Stimulated activated CD8-positive, alpha-beta memory T cell treated with anti-CD3 and anti-CD28 coated beads, Interleukin-4, amount 100 ng/mL, for 1 hour (primary cell): ENCODE measurements at places on chromosomes 12 and 14.

DNA sequence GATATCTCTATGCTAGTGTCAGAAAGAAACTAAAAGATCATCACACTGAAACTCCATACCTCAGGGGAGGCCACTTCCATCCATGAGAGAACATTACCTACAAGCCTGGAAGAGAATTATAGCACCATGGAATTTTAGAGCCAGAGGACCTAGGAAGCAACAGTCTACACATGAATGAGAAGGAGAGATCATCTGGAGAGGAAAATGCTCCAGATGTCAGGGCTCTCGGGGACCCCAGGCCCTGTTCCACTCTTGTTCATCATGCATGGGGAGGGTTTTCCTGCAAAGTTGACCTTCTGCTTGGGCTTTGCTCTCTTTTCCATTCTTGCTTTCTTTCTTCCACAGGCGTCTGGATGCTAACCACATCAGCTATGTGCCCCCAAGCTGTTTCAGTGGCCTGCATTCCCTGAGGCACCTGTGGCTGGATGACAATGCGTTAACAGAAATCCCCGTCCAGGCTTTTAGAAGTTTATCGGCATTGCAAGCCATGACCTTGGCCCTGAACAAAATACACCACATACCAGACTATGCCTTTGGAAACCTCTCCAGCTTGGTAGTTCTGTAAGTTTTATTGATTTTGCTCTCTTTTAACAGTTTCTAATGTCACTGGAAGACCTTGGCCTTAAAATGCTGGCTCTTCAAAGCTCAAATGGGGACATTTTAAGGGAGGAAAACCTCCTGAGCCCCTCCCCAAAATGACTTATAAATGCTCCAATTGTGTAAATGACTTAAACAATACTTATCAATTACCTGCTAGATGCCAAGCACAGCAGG is 110.7 kb downstream of the ZFC3H1 start:
- DNase-seq = no peak

DNA sequence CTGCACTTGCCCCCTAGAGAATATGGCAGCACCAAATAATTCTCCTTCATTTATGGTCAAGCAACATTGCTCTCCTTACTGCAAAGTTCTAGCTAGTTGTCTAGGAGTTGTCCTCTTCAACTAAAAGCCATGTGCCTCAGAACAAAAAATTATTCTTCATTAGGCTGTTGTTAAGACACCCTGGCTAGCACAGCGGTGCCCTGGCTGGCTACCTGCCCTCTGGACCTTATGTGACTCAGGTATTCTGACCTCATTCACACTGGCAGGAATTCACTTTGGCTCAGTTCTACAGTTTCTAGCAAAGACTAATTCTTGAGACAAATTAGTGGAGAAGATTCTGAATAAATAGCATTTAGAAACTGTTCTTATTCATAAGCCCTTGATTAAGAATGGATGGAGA is 224.4 kb upstream of the KRR1 start:
- no peak for DNase-seq

GRCh38 chr12:104602406-104602805 is 145.7 kb downstream of the CHST11 start:
- no peak for DNase-seq

- DNase-seq = no peak
Observed at GRCh38 chr12:119704065-119704747, 36.3 kb downstream of the PRKAB1 start.

DNA sequence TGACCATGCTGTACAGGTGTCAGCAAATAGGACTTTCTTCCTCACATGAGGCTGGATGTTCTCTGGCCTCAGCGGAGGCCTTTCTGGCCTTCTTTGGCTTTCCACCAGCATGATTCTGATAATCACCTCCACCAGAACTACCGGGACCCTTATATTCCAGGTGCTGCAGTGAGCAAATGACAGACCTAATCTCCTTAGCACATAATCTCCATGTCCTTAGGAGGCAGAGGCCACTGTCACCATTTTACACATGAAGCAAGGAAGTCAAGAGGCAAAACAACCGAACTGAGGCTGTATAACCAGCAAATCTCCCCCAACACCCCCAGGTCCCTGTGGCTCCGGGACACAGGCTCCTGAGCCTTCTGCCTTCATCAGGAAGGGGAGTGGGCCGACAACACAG is 91.2 kb downstream of the ITPK1 start:
- no peak for DNase-seq

DNA sequence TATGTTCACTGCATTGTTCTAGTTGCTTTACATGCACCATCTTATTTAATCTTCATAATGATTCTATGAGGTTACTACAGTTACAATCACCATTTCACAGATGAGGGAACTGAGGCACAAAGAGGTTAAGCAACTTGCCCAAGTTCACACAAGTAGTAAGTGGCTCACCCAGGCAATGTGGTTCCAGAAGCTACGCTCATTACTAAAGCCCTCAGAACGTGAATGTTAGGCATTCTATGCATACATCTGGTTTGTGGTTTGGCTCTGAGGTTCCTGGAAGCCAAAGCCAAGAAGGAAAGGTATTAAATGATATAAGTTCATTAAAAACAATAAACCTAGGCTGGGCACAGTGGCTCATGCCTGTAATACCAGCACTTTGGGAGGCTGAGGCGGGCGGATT is 14.4 kb upstream of the VRTN start:
- no peak for DNase-seq

DNA sequence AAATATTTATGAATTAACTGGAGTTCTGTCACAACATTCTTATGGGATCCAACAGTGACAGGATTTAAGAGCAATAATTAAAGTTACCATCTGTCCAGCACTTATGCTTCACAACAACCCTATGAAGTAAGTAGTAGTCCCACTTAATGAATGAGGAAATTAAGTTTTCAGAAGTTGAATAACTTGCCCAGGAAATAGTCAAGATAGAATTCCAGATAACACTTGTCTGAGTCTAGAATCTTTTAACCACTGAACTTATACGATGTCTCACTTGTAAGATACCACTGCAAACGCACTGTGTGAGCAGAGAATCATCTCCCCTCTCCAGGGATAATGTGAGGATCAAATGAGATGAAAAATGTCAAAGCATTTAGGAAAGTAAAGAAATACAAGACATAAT is 3.3 kb upstream of the TTC9 start:
- no peak for DNase-seq

- no peak for DNase-seq
Observed at GRCh38 chr12:109539508-109539907, 33.8 kb downstream of the MMAB start.

GRCh38 chr12:84911271-84912197 is 1.1 kb downstream of the SLC6A15 start:
- no peak for DNase-seq

- DNase-seq = no peak
Observed at GRCh38 chr12:14239350-14239934, 126.0 kb upstream of the ATF7IP start.

DNA sequence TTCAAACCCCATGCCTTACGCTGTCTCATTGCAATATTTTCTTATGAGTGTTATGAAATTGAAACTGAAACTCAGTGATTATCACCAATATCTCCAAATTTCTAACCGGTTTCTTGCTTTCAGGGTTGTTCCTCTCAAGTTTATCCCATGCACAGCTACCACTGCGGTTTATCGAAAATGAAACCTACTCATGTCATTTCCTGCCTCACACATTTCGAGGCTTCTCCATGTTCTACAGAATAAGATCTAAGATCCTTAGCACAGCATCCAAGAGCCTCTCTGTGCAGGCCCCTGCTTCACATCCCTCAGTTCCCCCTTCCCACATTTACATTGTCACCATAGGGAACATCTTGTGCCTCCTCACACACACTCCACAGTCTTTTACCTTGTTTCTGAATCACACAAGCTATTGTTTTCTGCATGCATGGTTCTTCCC is 45.5 kb upstream of the FAR2 start:
- DNase-seq = no peak

GRCh38 chr12:3885277-3886094 is 12.3 kb upstream of the PARP11 start:
- peak; percentile 21 for DNase-seq

DNA sequence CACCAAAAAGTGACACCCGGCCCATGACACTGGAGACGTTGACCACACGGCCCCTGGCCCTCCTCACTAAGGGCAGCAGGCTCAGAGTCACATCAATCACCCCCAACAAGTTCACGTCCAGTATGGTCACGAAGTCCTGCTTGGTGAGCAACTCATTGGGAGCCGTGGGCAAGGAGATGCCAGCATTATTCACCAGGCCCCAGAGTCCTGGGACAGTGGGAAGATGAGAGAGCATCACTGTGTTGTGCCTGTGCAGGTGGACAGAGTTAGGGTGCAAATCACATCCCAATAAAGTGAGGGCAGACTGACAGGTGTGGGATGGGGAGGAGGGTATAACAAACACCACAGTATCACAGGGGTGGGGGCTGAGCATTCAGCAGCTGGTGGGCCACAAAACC is 2.5 kb downstream of the RDH16 start:
- DNase-seq = no peak

GRCh38 chr14:96676166-96676565 is 121.0 kb upstream of the VRK1 start:
- DNase-seq = no peak

DNA sequence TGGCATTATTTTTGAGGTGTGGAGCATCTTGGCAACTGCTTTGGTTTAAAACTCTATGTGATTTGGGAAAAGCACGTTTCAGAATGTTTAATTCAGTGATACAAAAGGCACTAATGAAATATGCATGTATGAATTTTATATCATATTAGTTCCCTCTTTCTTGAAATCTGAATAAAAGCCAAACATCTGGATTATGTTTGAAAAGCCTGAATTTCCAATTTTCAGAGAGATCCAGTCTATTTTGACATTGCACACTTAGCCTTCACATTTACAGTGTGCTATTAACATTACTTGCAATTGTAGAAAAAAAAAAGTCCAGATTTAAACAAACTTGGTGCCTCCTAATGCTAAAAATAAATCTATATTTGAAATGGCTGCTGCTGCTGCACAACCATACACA is 219.1 kb upstream of the NPAS3 start:
- no peak for DNase-seq

DNA sequence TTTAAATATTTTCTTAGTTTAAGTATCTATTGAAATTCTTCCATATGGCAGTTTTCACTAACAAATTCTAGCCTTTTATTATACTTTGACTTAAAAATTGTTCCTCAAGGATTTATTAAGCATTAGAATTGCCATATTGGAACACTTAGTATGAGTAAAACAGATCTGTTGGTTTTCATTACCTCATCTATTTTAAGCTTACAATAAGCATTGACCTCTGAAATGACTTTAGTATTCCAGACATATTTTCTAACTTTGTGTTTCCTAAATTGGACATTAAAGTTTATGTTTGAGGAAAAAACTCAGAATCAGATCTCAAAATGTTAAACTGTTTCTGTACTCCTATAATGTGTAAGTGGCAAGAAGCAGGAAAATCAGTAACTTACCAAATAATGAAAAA is 48.4 kb downstream of the CSRP2 start:
- DNase-seq = no peak

DNA sequence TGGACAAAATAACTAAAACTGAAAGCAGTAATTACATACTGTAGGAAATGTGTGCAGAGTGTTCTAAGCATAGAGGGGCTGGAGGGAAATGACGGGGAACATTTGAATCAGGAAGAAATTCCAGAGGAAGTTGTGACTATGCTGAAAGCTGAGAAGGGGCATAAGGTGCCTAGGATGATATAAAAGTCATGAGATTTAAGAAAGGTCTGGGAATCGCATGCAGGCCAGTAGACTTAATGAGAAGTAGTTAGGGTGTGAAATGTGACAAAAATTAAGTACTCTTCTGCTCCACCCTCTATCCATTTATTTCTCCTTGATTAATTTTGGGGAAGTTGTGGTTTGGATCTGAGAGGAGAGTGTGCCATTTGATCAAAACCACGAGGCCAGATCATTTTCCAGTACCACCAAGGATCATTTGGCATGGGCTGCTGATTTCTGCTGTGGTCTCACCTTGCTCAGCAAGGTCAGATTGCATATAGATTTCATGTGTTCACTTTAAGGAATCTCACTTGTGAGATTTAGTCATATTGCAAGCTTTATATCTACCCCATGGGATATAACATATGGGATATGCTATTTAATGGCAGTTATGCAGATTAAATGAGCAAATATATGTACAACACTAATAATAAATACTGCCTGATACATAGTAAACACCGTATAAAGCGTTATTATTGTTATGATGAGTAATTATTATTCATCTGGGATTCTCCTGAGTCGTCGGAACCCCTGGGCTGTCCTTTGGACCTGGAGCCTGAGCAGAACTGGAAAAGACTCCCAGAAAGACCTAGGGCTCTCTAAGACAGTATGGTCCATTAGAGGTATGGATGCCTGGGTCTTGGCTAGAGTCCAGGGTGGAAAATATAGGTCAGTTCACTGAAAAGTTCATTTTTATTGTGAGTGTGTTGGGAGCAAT is 72.3 kb downstream of the SRGAP1 start:
- no peak for DNase-seq

DNA sequence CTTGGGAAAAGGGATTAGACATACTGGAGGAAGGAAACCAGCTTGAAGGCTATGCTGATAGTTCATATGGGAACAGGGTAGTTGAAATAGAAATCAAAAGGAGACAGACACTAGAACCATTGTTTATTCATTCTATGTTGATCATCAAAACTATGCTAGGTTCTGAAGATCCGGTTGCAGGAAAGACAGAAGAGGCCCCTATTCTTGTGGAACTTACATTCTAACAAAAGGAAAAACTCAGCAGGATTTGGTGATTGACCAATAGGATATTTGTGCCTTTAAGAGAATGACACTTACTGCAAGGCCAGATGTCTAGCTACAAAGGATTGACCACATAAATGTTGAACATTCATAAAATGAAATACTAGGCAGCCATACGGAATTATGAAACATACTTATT is 179.2 kb downstream of the AKAP6 start:
- DNase-seq = no peak

DNA sequence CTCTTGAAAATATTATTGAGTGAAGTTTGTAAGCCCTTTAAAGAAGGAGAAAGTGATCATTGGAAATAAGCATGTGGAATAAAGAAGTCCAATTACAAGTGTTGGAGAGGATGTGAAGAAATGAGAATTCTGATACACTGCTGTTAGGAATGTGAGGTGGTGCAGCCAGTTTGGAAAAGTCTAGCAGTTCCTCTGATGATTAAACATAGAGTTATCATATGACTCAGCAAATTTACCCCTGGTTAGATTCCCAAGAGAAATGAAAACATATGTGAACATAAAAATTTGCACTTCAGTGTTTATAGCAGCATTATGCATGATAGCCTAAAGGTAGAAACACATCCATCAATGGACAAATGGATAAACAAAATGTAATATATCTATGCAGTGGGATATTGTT is 319.9 kb downstream of the AEBP2 start:
- DNase-seq = no peak

DNA sequence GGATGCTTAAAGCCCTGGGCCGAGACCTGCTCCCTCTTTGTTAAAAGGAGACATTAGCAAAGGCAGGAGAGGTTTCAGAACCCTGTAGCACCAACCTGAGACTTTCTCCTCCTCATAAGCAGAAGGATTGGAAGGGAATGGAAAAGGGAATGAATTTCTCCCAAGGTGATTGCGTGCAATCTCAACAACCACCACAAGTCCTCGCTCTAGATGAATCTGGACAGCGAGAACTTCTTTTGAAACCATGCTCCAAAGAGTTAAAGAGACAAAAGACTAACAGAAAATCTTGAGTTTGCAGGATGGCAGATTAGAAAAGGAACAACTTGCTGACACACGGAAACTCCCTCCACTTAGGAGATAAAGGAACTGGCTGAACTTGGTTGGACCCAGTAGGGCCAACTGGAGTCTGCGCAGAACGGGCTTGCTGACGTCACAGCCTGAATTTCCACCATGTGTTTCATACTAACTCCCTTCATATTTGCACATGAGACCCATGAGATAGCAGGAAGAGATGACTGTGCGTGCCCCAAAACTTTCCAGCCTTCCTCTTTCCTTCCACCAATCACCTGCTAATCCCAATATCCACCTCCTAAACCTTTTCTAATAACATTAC is 137.0 kb downstream of the PTPN11 start:
- no peak for DNase-seq
